Vein endothelial cell (primary cell): ENCODE measurements at places on chromosomes 12 and 14. TPM values are rescaled to one million over a fixed set of nuclear protein-coding genes. Genes with fewer than 3 reads are reported as not detected.

The LRRC10 gene
- total RNA-seq, result not detected in 2 replicates

The YARS2 gene
- 37.3 and 38.9 TPM in 2 replicates for total RNA-seq

The ATP5F1B gene
- total RNA-seq, result 493 and 570 TPM in 2 replicates

The FOXN4 gene
- not detected in 2 replicates for total RNA-seq

The MVK gene
- 11.1 and 18.7 TPM in 2 replicates for total RNA-seq

The CDKL1 gene
- 13.1 and 13.5 TPM in 2 replicates for total RNA-seq

The TEX52 gene
- not detected in 2 replicates for total RNA-seq

The C3AR1 gene
- total RNA-seq, result 0.19 and 0.65 TPM in 2 replicates
